M059J (cell line): ENCODE measurements at places on chromosomes 12 and 14.
A peak's percentile ranks its signal among the peaks of the same experiment; 100 is the strongest.

DNA sequence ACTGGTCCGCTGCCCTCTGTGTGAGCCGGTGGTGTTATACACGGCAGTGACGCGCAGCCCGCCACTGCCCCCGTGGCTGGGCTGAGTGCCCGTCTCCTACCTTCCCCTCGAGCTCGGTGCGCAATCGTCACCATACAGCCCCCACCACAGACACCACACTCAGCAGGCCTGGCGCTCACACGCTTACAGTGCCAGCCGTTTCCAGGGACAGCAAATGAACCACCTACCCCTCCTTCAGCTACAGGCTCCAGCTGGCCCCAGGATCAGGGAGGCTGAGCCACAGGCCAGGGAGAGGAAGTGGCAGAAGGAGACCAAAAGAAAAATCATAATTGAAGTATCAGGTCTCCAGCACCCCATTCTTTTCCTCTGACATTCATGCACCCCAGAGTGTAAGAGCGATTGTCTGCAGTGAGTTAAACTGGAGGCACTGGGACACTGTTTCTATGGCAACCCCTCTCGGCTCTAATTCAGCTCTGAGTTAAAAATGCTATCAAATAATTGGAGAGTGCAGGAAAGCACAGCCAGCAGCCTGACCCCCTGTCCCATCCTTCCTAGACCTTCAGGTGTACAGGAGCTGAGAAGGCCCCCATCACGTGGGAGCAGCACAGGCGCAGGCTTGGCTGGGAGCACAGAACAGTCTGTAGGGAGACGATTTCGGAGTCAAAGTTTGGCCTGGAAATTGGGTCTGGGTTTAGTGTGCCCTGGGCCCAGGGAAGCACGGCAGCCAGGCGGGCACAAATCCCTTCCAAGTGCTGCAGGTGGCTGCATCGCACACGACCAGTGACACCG is 18.0 kb downstream of the LRTM2 start:
- peak; percentile 54 for DNase-seq

DNA sequence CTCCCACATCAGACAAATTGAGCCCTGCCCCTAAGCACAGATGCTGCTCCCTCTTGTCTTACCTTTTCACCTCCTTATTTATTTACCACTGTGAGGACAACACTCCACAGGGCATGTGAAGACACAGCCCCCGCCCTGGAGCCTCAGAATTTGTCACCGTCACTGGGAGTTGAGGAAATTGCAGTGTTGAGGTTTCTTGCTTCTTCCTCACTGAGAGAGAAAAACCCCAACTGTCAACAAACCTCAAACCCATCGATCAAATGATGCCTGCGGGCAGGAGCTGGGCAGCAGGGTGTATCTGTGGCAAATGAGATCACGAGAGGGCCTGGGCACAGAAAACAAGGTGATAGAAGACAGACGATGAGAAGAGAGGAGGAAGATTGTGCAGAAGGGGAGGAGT is 30.5 kb upstream of the PLEKHG3 start:
- peak; percentile 94 for DNase-seq

DNA sequence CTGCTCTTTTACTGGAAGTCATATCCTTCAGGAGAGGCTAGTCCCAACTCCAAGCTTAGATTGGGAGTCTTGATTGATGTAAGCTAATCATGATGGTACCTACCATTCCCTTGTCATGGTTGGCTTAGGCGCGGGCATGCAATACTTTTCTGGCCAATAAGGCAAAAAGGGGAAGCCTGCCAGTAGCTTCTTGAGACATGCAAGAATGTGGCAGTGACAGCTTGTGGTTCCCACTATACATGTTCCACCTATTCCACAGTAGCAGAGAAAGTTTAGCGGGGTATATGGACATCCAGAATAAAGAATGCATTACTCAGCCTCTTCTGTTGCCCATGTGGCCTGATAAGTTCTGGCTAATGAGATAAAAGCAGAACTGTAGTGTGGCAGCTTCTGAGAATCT is 55.0 kb downstream of the AP5M1 start:
- DNase-seq, result no peak

GRCh38 chr14:89792489-89793366 is 161.8 kb downstream of the EFCAB11 start:
- DNase-seq, result peak; percentile 31

GRCh38 chr14:100736269-100737180 is 9.8 kb downstream of the DLK1 start:
- DNase-seq, result no peak

DNA sequence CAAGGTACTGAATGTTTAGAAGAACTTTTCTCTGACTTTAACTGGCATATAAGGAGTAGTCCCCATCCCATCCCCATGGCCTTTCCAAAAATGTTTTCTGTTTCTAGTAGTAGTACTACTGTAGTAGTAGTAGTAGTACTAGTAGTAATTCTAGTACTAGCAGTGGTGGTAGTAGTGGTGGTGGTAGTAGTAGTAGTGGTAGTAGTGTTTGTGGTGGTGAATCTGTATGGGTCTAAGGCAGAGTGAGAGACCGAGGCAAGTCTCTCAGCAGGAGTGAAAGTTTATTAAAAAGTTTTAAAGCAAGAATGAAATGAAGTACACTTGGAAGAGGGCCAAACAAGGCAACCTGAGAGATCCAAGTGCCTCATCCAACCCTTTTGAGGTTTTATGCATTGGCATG is 58.6 kb downstream of the FOXN4 start:
- no peak for DNase-seq
